Kasumi-1 (cell line): ENCODE measurements at places on chromosomes 13 and 19.

DNA sequence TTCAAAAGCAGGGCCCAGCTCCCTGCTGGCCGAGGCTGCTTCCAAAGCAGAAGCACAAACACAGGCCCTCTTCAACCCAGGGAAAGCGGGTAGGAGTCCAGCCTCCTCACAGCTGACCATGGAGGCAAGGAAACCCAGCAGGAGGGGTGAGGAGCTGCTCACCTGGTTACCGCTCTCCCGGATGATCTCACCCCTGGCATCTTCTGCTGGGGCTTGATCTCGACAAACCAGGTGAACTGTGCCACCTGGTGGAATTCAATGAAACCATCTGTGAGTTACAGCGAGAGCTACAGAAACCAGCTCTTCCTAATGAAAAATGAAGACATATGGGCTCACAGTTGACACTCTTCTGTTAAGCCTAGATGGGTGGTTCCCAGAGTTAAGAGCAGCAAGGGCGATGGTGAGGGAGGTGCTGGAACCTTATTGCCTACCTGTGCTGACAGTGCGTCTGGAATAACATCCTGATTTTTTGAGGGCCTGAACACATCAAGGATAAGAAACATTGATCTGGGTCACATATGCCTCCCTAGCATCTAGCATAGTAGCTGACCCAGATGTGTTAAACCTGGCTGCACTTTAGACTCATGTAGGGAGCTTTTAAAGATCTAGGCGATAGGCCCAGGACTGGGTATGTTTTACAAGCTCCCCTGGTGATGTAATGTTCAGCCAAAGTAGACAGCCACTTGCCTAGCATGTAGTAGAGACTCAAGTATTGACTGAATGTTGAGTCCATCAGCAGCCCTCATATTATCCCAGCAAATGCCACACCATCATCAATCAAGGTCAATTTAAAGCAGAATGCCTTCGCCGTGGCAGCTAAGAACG, 6.1 kb downstream of the DHRS12 start:
- peak; percentile 31 for DNase-seq

DNA sequence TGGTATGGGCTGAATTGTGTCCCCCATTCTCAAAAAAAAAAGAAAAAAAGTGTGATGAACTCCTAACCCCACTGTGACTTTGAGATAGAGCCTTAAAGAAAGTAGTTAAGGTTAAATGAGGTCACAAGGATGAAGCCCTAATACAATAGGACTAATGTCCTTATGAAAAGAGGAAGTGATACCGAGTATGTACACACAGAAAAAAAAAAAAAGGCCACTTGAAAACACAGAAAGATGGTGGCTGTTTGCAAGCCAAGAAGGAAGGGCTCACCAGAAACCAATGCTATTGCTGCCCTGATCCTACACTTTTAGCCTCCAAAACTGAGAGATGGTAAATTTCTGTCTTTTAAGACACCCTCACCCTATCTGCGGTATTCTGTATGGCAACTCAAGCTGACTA, 955.6 kb downstream of the PCDH17 start:
- DNase-seq, result peak; percentile 51

DNA sequence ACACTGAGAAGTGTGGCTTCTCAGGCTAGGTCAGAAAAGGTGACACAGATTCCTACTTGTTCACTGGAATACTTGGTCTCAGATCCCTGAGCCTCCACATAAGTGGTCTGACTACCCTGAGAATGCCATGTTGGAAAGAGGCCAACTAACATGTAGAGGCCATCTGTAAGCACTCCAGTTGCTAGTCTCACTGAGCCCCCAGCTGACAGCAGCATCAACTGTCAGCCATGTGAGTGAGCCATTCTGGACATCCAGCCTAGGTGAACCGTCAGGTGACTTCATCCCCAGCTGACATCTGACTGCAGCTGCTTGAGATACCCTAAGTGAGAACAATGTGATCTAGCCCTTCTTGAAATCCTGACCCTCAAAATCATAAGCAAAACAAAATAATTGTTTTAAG, 18.1 kb upstream of the ARL11 start:
- no peak for DNase-seq

GRCh38 chr13:93550236-93550635, 323.6 kb downstream of the GPC6 start:
- no peak for DNase-seq
